ENCODE measurements at places on chromosomes 13 and 19.

- no peak for DNase-seq
These were observed 392.6 kb downstream of the SLITRK5 start for GRCh38 chr13:88063741-88064140.

DNA sequence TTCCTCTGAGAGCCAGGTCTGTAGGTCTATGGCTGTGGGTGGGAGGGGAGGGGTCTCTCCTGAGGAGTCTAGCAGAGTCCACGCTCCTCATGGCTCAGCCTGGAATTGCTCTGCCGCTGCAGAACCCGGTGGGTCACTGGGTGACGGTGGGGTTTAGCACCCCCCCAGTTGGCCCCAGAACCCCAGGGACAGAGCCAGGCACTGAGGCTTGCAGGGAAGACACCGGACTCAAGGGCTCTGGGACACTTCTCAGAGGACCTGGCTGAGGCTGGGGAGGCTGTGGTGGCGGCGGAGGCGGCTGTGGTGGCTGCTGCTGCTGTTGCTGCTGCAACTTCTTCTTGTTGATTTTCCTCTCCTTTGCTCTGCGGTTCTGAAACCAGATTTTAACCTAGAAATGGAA lies 6.1 kb downstream of the CDX2 start:
- no peak for DNase-seq

DNA sequence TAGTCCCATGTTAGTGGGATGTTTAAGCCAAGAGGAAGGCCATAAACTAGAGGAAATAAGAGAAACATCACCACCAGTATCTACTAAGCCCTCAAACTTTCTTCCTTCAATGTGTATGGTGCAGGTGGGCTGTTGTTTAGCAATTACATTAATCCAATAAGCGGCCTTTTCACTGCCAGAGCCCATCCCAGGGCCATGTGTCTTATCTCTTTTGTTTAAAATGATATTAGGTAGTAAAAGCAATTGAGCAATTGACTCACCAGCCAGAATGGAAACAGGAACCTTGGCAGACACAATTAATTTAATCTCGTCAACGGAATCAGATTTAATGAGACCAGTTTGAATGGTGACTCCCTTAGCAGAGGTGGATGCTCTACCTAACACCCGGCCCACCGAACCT lies 1503.5 kb downstream of the UQCRFS1 start:
- no peak for DNase-seq

DNA sequence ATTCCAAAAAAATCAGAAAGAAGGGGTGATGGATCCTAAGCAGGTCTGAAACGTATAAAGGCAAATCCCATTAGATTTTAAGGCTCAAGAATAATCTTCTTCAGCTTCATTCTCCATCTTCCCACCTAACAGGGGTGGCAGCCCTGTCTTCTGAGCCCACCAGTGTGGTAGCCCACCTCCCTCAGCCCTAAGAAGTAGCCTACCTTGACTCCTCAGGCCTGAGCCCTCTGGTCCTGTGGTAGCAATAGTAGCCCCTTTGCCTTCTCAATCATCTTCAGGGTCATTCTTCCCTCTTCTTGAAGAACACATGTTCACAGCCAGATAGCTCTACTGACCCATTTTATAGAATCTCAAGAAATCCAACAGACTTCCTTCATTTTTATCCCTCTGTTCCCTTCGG lies 33.7 kb downstream of the N4BP2L2 start:
- DNase-seq, result no peak

DNA sequence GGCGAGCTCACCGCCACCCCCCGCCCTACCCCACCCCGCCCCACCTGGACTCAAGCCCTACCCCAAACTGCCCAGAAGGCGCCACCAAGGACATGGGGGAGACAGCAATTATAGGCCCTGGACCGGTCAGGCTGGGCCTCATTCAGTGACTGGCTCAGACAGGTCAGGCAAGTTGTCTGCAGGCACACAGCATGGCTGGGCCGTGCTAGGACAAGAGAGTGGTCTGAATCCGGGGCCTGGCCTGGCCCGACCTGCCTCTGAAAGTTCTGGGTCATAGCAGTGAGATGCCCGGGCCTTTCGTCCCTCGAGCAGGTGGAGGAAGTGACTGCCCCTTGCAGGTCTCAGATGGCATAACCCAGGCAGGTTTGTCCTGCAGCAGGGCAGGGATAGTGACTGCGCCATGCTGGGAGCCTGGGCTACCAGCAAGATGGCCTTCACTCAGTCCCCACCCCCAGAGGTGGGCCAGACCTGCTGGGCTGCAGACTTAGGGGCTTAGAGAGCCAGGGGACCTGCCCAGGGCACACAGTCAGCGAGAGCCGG lies 21.0 kb downstream of the COMP start:
- no peak for DNase-seq

- no peak for DNase-seq
These were observed 7.1 kb downstream of the ARGLU1 start for GRCh38 chr13:106560821-106561220.

DNA sequence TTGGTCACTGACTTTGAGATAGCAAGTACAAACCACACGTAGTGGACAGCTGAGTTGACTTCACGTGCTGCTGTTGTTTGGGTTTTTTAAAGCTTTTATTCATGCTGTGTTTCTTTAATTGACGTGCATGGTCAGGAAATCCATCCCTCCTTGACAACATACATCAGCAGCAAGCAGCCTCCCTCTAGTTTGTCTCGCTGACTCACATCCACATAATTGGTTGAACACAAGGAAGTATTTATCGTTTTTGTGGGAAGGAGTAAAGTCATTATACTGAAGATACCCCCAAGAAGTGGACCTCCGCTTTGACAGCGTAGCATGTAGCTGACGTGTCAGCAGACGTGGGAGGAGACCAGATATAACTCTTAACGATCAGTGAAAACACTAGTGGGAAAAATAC lies 355.8 kb downstream of the MYO16 start:
- no peak for DNase-seq
